ENCODE measurements at places on chromosomes 2 and 18.

GRCh38 chr2:120223034-120223912 is at the start of gene TMEM185B:
TSS of gene TMEM185B (minus strand) at chr2:120223400. CDS start at chr2:120222976, 424 bp downstream.
- DNase-seq = peak; percentile 84

DNA sequence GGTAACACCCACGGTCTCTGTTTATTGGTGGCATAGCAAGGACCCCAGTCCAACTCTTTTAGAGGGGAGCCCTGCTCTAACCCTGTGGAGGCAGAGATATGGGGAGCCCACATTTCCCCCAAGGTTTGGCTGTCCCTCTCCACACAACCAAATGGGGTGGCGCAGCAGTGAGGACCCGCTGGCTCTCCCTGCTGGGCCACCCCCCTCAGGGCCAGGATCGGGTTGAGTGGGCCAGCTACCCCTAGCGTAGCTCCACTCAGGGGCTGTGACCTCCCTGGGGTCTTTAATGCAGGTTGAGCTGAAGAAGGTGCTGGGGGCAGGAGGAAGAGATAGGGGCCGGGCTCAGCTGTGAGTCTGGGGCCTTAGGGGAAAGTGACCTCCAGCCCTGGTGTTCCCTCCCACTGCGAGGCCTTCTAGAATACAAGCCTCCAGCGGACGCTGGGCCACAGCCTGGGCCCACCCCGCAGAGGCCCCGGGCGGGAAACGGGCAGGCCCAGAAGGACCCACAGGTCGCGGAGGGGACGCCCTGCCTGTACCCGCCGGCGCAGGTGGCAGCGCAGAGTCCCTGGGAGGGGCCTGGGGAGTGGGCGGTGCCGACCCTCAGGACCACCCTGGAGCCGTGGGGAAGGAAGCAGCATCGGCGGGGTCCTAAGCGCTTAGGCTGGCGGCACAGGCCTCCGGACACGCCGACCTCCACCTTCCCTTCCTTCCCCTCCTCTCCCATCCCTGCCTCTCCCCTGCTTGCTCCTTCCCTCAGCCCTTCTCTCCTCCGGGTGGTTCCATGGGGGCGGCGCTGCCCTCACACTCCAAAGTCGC is 9.6 kb downstream of the CROCC2 start:
- no peak for DNase-seq

DNA sequence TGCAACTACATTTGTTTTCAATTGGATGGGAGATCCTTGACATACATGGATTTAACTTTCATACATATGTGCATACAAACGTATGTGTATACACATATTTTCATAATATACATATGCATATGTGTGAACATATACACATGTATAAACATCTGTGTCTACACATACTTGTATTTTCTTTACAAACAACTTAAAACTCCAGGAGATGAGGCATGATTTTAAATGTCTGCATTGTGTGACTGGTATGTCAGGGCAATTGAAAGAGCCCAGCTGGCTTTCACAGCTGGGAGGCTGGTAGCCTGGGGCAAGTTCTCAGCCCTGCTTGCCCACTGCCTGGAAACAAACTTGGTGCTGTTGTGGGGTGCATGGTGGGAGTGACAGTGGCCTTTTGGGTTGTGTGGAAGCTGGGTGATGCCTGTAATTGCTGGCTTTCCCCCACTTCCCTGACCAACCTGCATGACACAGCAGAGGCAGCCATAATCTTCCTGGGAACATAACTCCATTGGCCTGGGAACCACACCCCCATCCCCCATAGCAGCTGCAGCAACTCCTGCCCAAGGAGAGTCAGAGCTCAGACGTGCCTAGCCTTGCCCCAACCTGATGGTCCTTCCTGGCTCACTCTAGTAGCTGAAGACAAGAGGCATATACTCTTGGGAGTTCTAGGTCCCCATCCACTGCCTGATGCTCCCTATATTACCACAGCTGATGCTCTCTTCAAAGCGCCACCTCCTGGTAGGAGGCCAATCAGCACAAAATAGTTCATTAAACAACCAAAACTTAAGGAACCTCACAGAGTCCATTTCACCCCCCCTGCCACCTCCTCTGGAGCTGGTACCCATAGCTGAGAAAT is 158.3 kb downstream of the CERS6 start:
- DNase-seq = no peak

DNA sequence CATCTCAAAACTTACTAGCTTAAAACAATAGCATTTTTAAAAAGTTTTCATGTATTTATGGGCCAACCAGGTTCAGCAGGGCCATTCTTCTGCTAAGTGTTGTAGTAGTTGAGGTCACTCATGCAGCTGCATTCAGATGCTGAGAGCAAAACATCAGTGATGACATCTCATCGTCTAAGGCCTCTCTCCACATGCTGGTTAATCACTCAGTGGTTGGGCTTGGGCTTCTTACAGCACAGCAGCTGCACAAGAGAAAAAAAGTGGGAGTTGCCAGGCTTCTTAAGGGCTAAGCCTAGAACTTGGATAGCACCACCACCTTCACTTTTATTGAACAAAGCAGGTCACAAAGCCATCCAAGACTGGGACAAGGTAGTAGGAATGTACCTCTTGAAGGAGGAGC is 190.3 kb downstream of the IRS1 start:
- DNase-seq = no peak

DNA sequence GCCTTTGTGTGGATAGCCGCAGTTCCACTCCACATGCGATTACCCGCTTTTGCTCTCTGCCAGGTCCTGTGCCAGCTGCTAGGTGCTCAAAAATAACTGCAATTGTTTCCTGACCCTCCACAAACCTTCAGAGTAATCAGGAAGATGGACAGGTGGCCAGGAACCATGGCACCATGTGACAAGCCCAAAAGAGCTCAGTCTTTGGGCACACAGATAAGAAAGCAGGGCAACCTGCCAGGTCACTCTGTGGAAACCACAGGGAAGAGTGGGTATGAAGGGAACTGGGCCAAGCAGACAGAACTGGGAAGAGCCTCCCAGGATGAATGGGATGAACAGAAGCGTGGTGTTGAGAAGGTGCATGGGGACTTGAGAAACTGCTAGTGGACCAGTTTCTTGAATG is 79.4 kb upstream of the AGAP1 start:
- no peak for DNase-seq

- no peak for DNase-seq
These were observed 22.6 kb upstream of the BCL2 start for GRCh38 chr18:63342206-63342605.

DNA sequence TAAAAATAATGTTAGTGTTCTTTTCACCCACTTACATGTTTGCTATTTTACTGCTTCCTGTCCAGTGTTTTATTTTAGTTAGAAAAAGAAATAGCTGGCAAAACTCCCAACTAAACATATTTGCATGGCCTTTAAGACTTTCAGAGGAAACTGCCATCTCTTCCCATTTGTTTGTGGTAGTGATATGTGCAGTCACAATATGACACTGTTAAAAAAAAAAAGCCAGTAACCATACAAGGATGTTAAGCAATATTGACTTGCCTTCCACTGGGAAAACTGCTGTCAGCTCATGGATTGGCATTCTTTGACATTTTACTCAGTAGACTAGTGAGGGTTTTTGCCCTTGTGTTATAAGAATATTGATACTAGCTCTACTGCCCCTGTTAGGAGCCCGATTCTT is 29.1 kb downstream of the XIRP2 start:
- DNase-seq = no peak

DNA sequence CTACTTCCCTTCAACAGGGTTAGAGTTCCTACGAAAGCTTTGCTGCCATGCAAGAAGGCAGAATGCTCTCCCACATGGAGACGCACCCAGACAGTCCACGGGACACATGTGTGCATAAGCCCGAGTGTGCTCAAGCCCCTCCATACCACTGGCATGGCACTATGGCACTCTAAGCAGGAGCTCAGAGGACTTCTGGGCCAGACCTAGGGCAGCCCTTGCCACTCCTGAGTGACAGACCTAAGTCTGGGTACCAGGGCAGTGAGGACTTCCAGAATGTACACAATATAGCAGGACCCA is 11.4 kb upstream of the ARID5A start:
- DNase-seq = no peak

GRCh38 chr18:7608781-7609201 is 41.7 kb downstream of the PTPRM start:
- no peak for DNase-seq

All from GM18507 (cell line).